ENCODE measurements at places on chromosomes 5 and 9.

- no peak for DNase-seq
These were observed 56.3 kb downstream of the INSYN2B start for GRCh38 chr5:169923988-169924387.

- DNase-seq = no peak
These were observed 297.1 kb downstream of the GADD45G start for GRCh38 chr9:89901920-89902319.

GRCh38 chr5:102759700-102760099 is 4.6 kb downstream of the PAM start:
- no peak for DNase-seq

DNA sequence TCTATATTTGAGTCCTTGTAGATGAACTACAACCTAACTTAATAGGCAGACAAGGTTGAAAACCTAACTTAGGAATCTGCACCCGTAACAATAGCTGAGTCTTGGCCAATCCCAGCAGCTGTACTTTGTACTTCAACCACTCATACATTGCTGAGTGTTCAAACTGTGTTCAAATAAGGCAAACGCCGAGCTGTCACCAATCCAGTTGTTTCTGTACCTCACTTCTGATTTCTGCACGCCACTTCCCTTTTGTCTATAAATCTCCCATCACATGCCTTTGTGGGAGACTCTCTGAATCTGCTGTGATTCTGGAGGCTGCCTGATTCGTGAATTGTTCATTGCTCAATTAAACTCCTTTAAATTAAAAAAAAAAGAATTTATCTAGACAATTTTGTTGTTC is 167.8 kb upstream of the TUT7 start:
- DNase-seq = no peak

DNA sequence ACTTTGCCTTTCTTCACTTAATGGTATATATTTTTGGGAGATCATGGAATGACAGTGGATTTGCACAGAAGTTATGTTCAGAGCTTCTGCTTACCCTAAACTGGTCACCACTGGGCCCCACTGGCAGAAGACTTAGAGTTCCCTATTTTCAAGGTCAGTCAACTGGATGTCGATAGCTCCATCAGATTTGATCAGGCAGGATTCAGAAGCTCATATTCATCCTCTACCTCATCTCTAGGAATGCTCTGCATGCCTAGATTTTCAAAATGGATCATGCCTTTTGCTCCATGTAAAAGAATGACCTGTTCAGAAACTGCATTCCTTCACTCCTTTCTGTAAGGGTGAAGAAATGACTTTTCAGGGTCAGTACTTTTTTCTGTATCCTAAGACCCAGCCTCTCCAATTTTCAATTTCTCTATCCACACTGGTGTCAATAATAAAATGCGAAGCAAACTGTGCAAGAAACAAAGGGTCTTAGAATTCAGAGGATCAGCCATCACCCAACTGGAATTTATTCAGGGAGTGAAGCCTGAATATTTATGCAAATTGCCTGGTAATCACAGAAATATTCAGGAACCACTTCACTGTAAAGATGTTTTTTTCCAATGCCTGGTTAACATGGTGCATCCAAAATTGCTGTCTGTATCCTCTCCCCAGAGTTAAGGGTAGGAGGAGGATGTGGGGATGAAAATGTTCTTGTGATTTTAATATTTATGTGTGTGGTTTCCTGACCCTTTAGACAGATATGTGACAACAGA is 125.4 kb downstream of the DOCK2 start:
- DNase-seq = no peak

- no peak for DNase-seq
These were observed 139.3 kb upstream of the NFIB start for GRCh38 chr9:14453286-14453685.

GRCh38 chr5:31993165-31993961 is 180.8 kb downstream of the GOLPH3 start:
- no peak for DNase-seq

DNA sequence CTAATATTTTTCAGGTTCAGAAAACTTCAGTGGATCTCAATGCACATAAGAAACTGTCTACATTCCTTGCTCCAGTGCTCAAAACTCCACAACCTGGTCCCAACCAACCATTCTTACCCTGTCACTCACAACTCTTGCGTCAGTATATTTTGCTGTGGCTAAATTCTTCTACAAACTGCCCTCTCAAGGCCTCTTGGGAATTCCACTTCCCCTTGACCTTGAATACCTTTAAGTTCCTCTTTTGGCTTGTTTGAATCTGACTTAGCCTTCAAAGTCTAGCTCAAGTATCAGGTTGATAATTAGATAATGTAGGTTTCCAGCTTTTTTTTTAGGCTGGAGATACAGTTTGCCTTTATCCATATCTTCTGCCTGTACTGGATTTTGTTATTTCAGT is 128.3 kb downstream of the SLF1 start:
- DNase-seq = no peak

GRCh38 chr5:14512574-14512973 is 69.0 kb upstream of the OTULINL start:
- DNase-seq = no peak

GRCh38 chr9:91778031-91778430 is 172.0 kb downstream of the ROR2 start:
- no peak for DNase-seq

DNA sequence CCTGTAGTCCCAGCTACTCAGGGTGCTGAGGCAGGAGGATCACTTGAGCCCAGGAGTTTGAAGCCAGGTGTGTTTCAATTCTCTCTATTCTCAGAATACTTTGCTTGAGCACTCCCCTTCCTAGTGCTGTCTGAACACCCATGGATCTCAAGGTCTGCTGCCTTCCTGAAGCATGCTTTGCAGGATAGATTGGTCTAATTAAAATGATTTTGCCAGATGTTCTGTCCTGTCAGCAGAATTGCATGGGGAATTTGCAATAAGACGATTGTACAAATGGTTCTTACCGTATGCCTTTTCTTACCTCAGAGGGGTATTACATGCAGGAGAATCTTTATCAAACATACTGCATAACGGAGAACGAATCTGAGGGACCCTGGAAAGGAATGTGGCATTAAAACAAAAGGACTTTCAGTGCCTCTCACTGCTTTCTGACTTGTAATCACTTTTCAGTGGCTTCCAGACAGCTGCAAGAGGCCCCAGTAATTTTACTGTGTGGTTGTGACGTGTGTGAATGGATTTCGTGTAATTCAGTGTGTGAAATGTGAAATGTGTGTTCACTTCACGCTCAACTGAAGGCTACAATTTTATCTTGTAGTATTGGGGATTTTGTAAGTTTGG is 587.2 kb upstream of the SEMA6A start:
- DNase-seq = no peak

DNA sequence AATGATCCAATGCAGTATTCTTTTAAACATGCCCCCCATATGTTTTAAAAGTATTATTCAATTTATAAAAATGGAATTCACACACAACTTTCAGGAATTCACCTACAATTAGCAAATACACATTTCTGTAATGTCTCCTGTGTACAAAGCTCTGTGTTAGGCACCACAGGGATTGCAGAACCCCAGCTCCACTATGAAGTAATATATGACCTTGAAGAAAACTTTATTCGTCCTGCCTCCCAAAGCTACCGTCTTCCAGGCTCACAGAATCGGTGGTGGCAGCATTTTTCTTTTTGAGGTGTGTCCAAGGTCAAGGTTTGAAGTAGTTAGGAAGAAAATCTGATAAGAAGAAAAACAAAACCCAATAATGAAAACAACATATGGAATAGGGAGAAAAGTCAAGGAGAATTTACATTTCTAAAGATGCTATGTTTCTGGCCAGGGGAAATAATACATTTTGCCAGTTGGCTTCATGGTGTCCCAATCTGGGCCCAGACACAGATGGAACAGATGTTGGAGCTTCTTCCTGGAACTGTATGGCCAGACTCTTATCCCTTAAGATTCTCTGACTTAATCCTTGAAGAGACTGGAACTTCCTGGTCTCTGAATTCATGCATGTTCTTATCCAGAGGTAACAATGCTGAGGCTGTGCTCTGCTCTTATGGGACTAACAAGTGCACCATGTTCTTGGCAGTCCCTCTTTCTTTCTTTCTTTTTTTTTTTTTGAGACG is 22.0 kb upstream of the LVRN start:
- no peak for DNase-seq

DNA sequence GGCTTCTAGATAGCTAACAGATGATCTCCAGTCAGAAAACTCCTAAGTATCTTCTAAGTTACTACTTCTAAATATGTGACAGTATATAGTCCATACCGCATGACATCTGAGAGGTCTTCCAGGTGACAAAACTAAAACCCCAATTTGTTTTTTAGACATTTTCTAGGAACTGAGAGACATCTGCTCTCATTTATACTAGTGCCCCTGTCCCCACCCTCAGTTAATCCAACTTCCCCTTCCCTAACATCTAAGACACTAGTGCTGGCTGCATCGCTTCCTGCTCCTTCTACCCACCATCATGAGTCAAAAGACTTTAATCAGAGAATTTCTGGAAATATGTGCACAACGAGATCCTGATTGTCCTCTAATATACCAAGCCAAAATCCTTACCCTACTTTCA is 37.9 kb downstream of the FBXW11 start:
- DNase-seq = no peak

GRCh38 chr5:103706939-103707682 is 144.5 kb upstream of the NUDT12 start:
- DNase-seq = no peak

- no peak for DNase-seq
These were observed 60.8 kb upstream of the IRX4 start for GRCh38 chr5:1943481-1943880.

DNA sequence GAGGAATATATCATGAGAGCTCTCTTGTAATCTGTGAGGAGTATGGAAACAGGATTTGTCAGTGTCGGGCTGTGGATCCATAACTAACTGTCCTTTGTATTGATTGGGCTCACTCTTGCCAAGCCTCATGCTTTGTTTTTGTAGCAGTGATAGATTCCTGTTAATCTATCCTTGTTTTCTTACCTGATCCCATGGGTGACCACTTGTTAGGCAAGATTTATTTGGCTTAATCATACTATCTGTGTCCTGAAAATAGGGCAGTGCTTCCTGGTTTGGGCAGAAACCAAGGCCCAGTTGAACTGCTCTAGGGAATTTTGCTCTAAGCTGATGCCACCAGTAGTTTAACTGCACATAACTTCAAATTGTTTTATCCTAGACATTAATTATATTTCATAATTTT is 6.1 kb downstream of the NDFIP1 start:
- DNase-seq = no peak

GRCh38 chr9:136299541-136299940 is 4.4 kb downstream of the CCDC187 start:
- DNase-seq = no peak

DNA sequence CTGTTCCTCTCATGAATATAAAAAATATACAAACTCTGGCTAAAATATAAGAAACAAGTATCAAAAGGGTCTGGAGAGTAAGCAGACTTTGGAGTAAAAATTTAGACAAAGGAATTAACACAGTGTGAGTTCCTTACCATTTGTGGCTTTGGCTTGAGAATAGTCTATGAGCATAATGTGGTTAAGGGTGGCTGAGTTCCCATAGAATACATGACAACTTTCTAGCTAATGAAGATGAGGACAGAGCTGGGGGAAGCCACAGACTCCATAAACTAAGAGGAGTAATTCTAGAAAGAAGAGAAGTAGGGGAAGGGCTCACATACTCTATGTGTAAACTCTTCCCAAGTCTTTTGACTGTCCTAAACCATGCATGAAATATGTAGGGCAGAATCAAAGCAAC is 79.4 kb downstream of the CAAP1 start:
- DNase-seq = no peak

DNA sequence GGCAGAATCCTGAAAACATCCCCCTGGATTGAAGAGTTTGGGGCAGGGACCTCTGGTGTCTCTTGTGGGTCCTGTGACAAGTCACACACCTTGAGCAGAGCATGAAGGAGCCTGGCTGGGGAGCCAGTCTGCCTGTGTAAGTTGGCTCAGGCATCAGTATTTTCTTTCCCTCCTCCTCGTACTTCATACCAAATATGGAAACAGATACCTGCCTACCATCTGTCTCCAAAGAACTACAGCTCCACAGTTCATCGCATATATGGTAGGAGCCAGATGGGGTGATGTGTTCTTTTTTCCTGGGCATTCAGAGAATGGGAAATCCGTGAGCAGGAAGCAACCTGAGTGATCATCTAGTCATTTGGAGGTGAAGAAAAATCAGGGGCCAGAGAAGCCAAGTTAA is 177.3 kb upstream of the RAD23B start:
- DNase-seq = no peak

DNA sequence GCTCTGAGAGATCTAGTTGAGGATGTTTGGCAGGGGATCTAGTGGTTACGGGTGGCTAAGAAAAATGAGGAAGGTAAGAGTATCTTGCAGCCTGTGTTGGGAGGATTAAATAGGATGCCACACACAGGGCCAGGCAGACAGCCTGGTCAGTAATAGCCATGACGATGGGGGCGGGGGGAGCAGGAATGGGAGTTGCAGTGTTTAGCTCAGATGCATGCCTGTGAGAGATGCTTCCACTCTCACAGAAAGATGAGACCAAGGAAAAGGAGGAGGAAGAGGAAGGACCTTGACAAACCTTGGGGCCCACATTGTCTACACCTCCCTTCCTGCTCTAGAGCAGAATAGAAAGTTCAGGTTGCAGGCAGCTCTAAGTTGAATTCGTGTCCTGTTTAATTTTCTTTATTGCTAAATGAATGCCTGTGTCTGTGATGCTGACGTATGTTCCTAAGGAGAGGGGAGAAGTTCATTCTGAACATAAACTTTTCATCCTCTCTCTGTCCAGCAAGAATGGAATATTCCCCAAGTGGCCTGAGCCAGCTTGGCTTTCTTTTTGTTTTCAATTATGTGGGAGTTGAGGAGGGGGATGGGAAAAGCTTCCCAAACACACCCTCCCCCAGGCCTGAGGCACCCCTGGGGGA is 28.7 kb downstream of the TGFBI start:
- DNase-seq = no peak

- DNase-seq = no peak
These were observed 268.4 kb downstream of the ELAVL2 start for GRCh38 chr9:23557689-23558088.

GRCh38 chr5:137082951-137083350 is 416.2 kb downstream of the SPOCK1 start:
- DNase-seq = no peak

DNA sequence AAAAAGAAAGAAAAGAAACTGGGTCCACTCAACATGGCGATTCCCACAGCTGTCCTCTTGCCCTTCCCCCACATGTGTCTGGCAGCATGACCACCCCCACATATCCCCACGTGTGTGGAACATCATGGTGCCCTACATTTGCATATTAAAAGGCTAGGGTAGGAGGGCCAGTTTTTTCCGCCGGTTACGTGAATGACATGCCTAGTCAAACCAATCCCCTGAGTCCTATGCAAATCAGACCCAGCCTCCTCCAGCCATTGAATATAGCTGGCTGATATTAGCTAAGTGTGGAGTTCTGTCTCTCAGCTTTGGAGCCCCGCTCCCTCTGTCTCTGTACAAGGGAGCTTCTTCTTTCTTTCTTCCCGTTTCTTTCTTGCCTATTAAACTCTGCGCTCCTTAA is 33.0 kb upstream of the CCDC112 start:
- no peak for DNase-seq

Measured in stimulated activated CD4-positive, alpha-beta T cell treated with anti-CD3 and anti-CD28 coated beads, Interleukin-1b, Interleukin-23, amount 100 ng/mL, for 1 hour (primary cell).